Fibroblast of lung (primary cell): ENCODE measurements at places on chromosomes 4 and X. TPM values are rescaled to one million over a fixed set of nuclear protein-coding genes. Genes with fewer than 3 reads are reported as not detected.

STAG2 gene
- polyA plus RNA-seq: 43.7 and 56.6 TPM in 2 replicates

SLC2A9 gene
- 1.8 and 3.9 TPM in 2 replicates for polyA plus RNA-seq

FAM47A gene
- not detected in 2 replicates for polyA plus RNA-seq

KLB gene
- not detected in 2 replicates for polyA plus RNA-seq

DNA sequence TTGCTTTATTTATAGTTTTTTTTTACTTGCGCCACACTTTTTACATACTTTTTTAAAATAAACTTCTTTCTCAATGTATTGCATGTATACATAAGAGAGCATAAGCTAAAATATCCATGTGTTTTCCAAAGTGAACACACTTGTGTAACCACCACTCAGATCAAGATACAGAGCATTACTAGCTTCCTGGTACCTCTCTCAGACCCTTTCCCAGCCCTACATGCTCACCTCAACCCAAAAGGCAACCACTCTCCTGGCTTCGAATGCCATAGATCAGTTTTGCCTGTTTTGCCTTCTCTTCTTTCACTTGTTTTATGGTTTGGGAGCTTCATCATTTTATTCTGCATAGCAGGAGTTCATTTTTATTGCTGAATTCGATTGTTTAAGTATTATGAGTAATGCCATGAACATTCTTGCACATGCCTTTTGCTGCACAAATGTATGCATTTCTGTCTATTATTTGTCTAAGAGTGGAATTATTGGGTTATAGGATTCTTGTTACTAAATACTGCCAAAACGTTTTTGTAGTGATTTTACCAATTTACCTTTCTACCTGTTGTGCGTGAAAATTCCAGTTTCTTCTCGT lies 45.9 kb upstream of the NUDT6 start:
- peak; percentile 7 for DNase-seq

- DNase-seq: no peak
Measured at GRCh38 chr4:184752496-184753275, 18.8 kb upstream of the CENPU start.

DNA sequence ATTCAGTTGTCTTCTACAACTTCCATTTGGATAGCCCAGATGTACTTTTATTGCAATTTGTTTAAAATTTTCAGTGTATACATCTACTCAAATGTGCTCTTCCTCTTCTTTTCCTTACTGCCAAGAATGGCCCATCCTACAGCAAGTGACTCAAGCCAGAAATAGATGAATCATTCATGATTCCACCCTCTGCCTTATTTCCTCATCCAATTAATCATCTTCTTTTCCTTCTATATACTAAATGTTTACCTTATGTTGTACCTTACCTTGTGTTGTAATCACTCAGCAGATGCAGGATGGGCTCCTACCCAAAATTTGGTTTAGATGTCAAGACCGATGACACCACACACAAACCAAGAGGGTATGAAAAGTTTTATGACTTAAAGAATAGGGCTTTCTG lies 437.8 kb downstream of the GRXCR1 start:
- peak; percentile 83 for DNase-seq

DNA sequence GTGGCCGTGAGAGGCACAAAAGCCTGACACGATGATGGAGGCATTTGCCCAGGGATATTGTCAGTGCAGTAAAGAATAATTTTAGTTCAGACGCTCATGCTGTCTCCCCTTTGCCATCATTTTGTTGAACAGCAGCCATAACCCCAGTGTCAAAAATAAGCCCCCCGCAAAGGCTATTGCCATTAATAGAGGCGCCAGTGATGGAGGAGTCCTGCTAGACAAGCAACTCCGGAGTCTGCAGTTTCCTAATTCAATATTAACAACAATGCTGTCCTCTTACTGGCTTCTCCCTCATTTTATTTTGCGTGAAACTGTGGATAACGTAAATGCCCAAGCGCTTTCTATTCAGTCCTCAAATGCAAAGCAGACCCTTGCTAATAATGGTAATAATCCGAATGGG lies 603 bp upstream of the SMS start:
- no peak for DNase-seq
